ENCODE measurements at places on chromosomes 5 and 9.

- DNase-seq, result no peak
Measured at GRCh38 chr5:125725691-125726090, 697.5 kb upstream of the GRAMD2B start.

DNA sequence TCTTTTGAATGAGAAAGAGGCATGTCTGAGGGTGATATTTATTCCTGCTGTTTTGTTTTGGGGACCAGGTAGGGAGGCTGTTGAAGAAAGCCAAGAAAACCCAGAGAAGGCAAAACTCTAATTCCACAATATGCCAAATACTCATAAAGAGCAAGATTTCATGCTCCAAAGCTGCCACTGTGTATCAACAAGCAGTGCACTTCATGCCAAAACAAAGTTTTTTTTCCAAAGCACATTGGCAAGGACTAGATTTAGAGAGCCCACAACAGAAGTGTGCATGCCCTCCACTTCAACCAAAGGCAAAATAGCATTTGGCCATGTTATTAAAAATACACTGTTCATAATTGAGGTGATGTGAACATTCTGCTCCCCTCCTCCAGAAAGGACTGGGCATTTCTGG is 229.9 kb downstream of the EBF1 start:
- no peak for DNase-seq

DNA sequence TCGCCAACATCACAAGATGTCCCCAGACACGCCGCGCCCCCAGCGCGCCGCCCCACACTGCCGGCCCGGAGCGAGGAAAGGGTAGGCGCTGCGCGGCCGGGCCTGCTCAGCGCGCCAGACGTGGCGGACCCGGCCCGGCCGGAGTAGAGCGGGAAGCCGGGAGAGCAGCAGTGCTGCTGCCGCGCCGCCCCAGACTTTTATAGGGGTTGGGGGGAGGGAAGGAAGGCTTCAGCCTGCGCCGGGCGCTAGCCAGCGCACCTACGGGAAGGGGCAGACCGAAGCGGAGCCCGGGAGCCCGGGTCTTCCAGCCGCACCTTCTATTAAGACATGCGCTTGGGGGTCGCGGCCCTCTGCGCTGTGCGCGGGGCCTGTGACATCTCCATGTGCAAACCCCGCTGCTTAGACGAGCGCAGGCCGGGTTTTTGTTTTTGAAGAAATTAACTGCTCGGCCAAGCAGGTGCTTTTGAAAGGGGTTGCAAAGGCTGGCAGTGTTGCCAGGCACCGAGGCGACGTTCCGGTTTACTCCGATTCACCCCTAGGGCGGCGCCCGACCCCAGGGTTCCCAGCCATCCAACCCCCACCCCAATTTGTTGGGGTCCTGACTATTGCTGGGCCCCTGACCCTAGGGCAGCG is 353 bp upstream of the PAX5 start:
- no peak for DNase-seq

- no peak for DNase-seq
Measured at GRCh38 chr5:96049398-96050272, 88.0 kb upstream of the ELL2 start.

DNA sequence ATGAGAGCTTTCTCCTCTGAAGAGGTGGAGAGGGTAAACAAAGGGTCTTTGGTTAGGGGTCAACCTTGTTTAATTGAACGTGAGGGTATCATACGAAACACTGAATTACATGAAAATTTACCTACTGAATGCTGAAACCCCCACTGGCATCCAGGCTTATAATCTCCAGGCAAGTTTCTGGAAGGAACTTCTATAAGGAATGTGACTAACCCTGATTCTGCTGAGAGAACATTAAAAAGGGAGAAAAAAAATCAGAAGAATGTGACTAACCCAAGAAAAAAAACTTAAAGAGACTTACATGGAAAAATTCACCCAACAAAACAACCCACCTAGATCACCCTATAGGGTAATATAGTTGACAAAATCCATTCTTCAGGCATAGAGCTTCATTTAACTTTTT is 55.5 kb downstream of the APC start:
- no peak for DNase-seq

- DNase-seq, result no peak
Measured at GRCh38 chr5:160537940-160538339, 116.3 kb downstream of the PTTG1 start.

DNA sequence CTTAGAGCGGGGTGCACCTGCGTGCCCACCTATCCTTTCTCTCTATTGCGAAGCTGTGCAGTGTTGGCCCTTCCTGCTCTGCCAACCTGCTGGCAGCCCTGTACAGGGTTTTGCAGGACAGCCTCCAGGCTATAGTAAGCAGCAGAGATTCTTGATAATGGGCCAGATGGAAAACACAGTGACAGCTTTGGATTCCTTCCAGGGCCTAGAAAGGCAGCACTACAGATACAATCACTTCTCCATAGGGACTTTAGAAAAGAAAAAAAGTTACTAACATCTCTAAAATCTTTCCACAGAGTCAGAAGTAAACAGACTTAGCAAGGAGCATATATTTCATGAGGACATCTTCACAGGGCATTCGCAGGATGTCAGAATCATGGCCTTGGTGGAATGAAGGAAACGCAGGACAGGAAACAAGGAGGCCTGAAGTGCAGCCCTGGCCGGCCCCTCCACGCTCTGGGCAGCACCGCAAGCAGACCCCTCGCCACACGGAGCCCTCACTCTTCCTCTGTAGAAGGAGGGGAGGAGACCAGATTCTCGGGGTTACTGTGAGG is 172.1 kb upstream of the GAS1 start:
- DNase-seq, result no peak

- DNase-seq, result peak; percentile 9
Measured at GRCh38 chr5:96614110-96614691, 48.0 kb upstream of the CAST start.

GRCh38 chr9:12183321-12183720 is 509.9 kb upstream of the TYRP1 start:
- DNase-seq, result no peak

GRCh38 chr9:105082843-105083242 is 154.9 kb upstream of the ABCA1 start:
- DNase-seq, result no peak

DNA sequence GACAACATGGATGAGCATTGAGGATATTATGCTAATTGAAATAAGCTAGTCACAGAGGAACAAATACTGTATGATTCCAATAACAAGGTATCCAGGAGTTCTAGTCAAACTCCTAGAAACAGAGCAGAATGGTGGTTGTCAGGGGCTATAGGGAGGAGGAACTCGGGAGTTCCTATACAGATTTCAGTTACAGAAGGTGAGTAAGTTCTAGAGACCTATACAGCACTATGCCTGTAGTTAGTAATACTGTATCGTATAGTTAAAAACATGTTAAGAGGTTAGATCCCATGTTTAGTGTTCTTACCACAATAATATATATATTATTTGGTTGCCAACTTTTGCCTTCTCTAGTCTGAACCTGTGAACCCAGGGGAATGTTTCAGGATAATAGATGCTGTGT is 7.9 kb upstream of the OXCT1 start:
- no peak for DNase-seq

GRCh38 chr5:122156724-122157325 is 27.5 kb downstream of the ZNF474 start:
- no peak for DNase-seq

Data from stimulated activated CD8-positive, alpha-beta memory T cell treated with anti-CD3 and anti-CD28 coated beads, Interleukin-15, amount 100 ng/mL, for 1 hour (primary cell).